ENCODE measurements at places on chromosomes 3 and 15.
A peak's percentile ranks its signal among the peaks of the same experiment; 100 is the strongest.

GRCh38 chr3:138726946-138727730 is 107.6 kb downstream of the PIK3CB start:
- DNase-seq = no peak

DNA sequence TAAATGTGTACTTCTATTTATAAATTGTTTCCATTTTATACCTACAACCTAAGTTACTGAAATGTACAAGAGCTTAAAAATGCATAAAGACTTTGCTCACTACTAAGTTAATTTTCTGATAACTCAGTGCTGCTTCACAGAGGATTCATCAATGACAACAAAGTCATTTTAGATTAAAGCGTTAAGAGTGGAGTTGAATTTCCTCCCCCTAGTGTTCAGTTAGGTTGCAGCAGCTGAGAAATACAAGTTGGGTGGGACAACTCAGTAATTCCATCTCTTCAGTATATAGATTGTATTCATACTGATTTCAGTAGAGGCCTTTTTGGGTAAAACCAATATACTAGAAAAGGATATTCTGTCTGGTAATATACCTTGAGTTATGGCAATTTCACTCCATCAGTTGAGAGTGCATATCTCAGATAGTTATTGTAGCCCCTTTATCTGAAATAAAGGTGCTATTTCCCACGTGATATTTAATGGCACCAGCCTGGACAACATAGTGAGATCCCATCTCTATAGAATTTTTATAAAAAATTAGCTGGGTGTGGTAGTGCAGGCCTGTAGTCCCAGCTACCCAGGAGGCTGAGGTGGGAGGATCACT is 6.9 kb upstream of the RPL35A start:
- DNase-seq = peak; percentile 19

DNA sequence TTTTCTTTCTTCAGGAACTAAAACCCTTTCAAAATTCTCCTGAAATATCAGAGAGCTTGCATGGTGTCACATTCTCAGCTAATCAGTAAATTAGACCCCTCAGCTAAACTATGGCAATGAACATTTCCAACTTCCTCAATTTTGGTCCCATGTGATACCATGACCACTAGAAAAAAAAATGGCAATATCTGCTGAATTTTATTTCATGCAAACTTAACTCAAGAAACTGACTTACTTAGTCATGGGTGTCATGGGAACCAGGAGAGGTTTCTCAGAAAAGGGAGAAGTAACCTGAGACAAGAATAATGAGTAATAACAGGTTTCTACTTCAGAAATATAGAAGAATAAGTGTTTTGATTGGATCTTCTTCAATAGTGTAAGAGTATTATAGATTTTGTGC is 784.6 kb upstream of the ALCAM start:
- no peak for DNase-seq

DNA sequence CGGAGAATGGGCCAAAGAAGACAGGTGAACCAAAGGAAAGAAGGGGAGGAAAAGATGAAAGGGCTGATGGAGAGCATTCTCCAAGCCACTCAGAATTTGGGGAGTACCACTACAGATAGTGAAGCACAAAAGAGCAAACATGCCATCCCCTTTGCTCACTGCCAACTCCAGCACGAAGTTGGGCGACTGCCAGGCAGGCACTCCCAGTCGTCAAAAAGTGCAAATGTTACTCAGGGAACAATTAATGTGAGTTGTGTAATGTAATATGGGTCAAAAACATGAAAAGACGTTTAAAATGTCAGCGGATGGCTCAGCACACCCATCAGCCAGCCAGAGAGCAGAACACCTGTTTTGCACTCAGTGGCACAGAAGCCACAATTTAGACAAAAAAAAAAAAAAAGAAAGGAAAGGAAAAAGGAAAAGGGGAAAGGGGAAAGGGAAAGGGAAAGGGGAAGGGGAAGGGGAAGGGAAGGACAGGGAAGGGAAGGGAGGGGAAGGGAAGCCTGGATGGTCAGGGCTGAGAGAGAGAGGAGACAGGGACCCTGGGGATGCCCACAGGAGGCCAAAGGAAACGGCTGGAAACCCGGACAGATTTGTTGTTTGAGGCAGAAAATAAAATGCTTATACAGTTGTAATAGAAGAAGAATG is 82.7 kb downstream of the COL8A1 start:
- no peak for DNase-seq

- DNase-seq = no peak
Observed at GRCh38 chr15:98791046-98791701, 142.8 kb downstream of the IGF1R start.

GRCh38 chr3:15497964-15498363 is 23.5 kb downstream of the COLQ start:
- DNase-seq = no peak

DNA sequence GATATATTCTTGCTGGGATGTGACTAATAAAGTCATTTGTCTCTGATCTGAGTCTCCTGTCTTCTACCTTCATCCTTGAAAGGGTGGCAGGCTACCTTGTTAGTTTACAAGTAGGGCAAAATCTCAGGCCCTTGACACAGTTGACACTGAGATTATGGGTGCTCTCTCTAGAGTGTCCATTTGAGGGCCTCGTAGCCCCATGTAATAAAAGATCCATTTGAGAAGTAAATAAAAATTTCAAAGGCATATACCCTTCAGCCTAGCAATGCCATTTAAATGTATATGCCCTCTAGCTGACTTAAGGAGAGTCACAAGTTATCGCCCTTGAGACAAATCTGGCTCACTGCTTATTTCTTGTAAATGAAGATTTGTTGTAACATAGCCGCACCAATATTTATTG is 98.6 kb downstream of the TCF12 start:
- no peak for DNase-seq

GRCh38 chr3:42688487-42689420 is 3.4 kb downstream of the KLHL40 start:
- no peak for DNase-seq

DNA sequence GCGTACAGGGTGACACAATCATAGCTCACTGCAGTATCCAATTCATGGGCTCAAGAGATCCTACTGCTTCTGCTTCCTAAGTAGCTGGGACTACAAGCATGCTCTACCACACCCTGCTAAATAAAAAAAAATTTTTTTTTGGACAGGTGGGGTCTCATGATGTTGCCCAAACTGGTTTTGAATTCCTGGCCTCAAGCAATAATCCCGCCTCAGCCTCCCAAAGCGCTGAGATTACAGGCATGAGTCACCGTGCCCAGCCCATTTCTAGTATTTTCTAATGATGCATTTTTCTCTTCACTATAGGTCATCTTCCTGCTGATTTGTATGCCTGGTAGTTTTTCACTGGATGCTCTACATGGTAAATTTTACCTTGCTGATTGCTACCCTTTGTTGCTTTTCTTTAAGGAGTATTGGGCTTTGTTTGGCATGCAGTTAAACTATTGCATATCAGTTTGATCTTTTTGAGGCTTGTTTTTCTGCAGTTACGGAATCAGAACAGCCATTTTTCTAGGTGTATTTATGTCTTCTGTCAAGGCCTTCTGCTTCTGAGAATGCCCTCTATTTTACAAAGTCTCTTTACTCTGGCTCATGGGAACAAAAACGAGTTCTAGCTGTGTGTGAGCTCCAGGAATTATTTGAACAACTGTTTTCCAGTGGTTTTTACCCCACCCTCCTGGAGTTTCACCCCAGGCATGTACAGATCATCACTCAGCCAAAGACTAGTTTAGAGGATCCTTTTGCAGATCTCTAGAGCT is 14.2 kb upstream of the NPTN start:
- no peak for DNase-seq

GRCh38 chr3:194007592-194008337 is 128.2 kb upstream of the HES1 start:
- DNase-seq = no peak

DNA sequence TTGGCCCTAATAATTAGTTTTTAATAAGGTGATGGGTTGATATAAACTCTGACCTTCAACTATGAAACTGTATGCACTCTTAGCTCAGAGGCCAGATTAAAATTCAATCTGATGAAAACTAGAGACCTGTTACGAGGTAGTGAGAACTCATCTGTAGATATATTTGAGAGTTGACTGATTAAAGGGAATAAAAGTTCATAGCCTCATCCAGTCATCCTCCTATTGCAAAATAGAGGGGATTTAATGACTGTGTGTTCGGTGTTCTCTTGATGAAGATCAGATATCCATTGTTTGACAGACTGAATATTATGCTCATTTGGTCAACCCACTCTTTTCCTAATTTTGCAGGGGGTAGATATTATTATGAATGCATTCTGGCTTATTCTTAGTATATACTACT is 23.3 kb upstream of the PLCL2 start:
- no peak for DNase-seq

DNA sequence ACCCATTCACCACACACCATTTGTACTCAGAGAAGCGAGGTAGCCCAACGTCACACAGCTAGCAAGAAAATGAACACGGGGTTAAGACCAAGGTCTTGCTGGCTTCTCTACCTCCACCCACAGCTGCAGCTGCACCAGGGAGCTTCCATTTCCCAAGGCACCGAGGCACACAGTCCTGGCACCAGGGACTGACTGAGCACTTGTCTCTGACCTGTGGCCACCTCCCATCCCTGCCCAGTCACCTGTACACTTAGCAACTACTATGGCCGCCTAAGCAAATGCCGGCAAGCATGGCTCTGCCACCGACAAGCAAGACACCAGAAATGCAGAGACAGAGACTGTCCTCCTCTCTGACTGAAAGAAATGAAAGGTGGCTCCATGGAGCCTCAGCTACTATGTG is 15.3 kb downstream of the ZXDC start:
- DNase-seq = no peak

DNA sequence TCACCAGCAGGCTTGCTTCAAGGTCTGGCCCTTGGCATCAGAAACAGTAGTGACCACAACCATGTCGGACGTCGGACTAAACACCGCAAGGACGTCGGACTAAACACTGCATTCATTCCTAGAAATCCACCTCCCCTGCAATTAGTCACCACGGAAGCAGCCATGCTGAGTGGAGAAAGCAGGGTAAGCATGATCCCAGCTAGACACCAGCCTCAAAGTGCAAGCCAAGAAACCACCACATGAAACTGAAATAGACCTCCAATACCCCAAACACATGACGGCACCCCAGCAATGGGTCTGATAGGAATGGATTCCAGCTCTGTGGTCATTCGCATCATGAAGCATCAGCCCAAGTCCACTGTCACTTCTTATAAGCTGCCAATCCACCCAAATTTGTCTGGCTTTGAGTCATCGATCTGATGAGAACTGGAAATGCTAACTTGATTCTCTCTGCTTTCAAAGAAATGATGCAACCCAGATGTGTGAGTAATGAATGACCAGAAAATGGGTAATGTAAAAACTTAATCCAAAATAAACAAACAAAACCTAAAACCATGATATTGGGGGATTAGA is 348.3 kb upstream of the TMCO5A start:
- no peak for DNase-seq

DNA sequence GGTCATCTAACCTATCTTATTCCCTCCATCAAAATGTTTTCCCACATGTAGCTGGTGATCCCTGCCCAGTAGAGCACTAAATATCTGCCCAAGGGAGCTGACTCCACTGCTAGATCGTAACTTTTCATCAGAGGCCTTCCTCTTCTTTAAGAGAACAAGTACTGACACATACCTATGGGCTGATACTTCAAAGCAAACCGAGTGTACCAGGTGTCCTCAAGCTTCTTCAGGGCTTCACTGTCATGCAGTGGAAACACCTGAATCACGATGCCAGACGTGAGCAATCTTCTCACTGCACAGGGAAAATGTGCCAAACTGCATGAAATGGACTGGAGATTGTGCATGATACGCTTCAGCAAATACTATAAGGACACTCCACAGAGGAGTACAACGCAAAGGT is 41.6 kb downstream of the ANO10 start:
- no peak for DNase-seq

GRCh38 chr15:64029633-64030032 is 16.7 kb downstream of the DAPK2 start:
- DNase-seq = no peak

DNA sequence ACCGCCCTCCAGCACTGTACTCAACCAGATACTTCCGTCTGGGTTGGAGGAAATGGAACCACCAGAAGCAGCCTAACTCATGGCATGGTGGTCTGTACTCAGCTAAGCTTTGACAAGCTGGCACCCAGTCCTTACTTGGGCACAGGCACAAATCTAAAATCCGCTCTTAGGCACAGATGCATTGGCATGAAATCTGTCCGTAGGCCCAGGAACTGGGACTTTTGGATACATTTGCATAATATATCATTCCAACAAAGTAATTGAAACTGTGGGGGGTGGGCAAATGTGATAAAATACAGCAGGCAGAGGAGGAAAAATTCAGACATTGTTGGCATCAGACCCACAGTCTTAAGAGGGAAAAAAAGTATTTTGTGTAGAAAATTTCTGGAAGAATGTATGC is 75.4 kb downstream of the C3orf85 start:
- DNase-seq = no peak

- DNase-seq = no peak
Observed at GRCh38 chr3:20741381-20741780, 555.4 kb upstream of the SGO1 start.

- no peak for DNase-seq
Observed at GRCh38 chr15:81043935-81044575, 43.3 kb downstream of the TLNRD1 start.

- DNase-seq = no peak
Observed at GRCh38 chr15:61376516-61376915, 147.4 kb upstream of the RORA start.

- DNase-seq = no peak
Observed at GRCh38 chr3:175005881-175006280, 146.7 kb downstream of the NAALADL2 start.

DNA sequence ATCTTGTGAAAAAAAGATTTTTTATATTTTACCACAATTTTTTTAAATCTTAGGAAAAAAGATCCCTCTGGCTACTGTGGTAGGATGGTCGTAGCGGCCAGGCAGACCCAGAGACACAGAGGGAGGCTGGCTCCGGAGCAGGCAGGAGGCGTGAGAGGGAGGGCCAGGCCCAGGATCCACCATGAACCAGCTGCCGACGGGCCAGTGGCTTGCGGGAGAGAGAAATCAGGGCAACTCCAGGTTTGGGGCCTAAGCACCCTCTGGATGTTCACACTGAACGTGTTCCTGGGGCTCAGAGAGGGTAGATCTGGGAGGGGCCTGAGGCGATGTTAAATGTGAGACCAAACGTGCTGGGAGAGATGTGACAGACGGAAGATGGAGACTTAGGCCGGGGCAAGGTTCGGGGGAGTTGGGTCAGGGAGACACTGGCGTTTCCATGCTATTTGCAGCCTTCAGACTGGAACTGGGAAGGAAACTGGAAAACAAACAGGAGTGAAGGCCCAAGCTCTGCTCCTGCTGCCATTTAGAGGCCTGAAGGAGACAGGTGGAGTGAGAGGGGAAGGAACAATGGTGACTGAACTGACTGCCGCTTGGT is 1.6 kb upstream of the VILL start:
- no peak for DNase-seq

DNA sequence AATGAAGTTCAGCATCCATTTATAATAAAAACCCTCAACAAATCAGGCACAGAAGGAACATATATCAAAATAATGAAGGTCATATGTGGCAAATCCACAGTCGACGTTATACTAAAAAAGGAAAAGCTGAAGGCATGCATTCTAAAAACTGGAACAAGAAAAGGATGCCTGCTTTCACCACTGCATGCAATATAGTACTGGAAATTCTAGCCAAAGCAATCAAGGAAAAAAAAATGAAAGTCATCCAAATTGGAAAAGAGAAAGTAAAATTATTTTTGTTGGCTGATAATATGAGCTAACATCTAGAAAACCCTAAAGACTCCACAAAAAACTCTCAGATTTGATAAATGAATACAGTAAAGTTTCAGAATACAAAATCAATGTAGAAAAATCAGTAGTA is 1123.2 kb downstream of the TBL1XR1 start:
- DNase-seq = no peak

- DNase-seq = no peak
Observed at GRCh38 chr15:63765338-63765737, 68.4 kb downstream of the HERC1 start.

Data from GF-D8 (cell line).